ENCODE measurements at places on chromosomes 13 and 19.

DNA sequence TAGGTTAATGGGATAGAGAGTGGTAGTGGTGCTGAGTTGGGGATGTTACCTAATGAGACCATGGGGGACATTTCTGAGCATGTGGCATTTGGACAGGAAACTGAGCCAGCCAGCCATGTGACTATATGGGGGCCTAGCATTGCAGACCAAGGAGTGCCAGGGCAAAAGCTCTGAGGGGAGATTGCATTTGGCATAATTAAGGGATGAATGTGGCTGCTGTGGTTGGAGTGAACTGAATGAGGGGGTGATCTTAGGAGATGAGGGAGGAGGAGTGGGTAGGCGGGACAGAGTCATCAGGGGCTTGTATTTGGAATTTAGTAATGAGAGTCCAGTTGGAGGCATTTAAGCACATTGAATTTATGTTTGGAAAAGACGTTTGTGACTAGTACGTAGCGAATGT, 6.6 kb downstream of the PCCA start:
- DNase-seq = no peak

- DNase-seq = no peak
These were observed 76.8 kb upstream of the PCDH8 start for GRCh38 chr13:52925251-52925650.

DNA sequence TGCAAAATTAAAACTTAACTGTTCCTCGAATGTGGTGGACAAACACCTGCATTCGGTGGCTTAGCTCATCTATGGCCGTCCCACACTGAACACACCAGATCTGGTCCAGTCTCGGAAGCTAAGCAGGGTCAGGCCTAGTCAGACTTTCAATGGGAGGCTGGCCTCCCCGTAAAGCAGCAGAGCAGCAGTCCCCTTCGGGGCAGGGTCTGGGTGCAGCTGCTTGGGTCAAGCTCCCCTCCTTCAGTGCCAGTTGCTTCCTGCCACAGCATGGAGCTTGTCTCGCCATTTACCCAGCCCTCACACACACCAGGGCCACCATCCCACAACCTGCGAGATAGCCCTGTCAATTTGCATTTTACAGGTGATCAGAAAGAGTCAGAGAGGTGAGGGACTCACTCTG, 93.2 kb downstream of the TUBA3C start:
- no peak for DNase-seq

DNA sequence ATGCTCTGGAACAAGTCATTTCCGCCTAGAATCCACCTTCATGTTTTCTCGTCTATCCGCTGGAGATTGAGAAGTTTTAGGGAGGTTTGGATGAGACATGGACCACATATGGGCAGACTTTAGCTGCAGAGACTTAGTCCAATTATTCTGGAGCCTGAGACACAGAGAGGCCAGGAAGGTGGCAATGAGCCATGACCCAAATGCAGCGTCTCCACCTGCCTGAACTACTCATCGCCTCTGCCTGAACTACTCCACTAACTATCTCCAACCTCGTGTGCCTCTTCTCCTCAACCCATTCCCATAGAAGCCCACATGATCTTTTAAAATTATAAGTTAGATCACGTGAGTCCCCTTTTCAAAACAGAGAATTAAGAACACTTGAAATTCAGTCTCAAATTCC, 5.6 kb downstream of the PLEKHA4 start:
- no peak for DNase-seq

DNA sequence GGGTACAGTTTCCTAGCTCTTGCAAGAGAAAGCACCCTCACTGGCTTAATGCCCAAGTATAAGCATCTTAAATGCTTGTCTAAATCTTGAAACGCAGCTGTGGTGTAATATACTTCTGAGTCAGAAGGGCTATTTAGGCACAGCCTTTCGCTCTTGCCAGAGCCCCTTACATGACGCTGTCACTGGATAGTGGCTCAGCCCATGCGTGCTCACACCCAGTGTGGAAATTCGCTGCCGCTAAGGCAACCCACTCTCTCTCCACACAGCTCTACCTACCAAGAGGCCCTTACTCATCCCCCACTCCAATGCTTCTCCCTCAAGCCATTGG, 24.0 kb downstream of the UQCRFS1 start:
- DNase-seq = no peak

DNA sequence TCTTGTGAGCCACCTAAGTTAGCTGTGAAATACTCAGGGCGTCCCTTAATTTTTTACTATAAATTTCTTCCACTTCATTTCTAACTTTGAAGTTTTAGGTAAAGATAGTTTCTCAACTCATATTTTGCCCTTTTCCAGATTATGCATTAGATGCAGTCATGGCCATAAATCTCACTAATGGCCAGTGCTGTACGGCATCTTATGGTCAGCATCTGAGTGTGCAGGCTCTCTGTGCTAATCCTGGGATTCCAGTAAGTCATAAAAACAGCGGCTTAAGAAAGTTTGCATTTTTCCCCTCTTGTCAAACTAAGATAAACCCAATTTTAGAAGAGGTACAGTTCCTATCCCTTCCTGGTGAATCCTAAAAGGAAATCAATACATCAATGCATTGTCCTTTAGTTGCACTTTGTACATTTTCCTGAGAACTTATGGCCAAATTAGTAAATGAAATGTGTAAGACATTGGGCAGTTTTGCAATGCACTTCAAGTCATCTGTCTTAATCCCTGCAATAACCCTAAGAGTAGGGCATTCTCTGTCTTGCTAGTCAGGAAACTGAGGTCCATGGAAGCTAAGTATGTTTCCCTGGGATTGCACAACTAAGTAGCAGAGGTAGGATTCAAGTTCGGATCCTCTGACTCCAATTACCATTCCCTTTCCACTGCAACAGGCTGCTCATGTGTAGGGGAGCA, 146.2 kb downstream of the DCT start:
- no peak for DNase-seq

- DNase-seq = no peak
These were observed 22.7 kb downstream of the ELL start for GRCh38 chr19:18499055-18499775.

- no peak for DNase-seq
These were observed 1838.2 kb upstream of the PRR20A start for GRCh38 chr13:55302568-55302967.

GRCh38 chr19:41218615-41219507, at the start of gene AXL:
Gene AXL, plus strand, starts transcription at chr19:41219223. Its CDS starts 170 bp downstream, at chr19:41219393.
- DNase-seq = no peak

DNA sequence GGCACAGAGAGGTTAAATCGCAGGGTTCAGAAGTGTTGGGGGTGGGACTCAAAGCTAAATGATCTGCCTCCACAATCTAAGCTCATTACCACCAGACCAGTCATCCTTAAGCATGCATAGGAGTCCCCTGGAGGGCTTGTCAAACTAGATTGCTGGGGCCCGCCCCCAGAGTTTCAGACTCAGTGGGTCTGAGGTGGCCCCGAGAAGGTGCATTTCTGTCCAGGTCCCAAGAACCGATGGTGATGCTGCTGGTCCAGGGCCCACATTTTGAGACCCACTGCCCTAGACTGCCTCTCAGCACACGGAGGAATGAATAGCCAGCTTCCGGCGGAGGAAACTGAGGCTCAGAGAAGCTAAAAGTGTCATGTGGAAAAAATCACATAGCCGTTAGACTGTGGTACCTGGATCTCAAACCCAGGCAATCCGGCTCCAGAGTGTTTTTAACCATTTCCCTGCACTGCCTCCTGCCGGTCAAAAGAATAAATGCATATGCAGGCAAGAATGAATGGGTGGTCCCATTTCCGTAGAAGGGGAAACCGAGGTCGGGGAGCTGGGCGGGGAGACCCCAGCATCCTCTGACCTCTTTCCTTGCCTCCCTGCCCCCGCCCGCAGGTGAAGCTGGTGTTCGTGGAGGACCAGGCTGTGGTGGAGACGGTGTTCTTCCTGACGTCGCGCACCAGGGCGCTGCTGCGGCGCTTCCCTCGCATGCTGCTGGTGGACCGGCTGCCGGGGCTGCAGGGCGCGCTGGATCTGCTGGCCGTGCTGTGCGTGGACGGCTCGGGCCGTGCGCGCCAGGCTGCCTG, 23.8 kb downstream of the ZSWIM9 start:
- no peak for DNase-seq

- DNase-seq = peak; percentile 77
These were observed 2.3 kb downstream of the SLC5A5 start for GRCh38 chr19:17873786-17874757.

GRCh38 chr13:89375839-89376238, 1704.7 kb downstream of the SLITRK5 start:
- no peak for DNase-seq

DNA sequence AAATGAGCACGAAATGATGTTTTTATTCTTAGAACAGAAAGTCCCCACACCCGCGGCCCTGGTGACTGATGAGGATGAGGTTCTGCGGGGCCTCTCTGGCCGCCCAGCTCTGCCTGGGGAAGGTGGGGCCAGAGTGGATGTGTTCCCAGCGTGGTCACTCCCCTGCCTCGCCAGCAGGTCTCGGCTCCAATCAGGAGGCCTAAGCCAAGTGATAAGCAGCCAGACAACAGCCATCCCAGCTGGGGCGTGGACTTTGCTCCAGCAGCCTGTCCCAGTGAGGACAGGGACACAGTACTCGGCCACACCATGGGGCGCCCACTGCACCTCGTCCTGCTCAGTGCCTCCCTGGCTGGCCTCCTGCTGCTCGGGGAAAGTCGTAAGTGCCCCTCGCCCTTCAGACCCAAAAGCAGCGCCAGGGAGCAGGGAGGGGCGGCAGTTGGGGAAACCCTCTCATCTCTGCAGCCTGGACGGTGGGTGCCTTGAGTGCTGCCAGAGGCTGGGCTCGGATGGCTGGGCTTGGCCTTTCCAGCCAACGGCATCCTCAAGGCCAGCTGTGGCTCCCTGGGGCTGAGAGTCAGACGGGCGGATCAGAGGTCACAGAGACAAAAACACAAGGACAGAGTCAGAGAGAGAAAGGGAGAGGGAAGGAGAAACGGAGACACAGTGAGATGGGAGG, at the start of gene F10:
TSS of gene F10 (plus strand) at position 250 of the 676 bp plus-strand sequence. CDS start at position 307, 57 bp downstream.
- no peak for DNase-seq

- no peak for DNase-seq
These were observed 17.2 kb downstream of the KCNC3 start for GRCh38 chr19:50311723-50312635.

All from stimulated activated CD4-positive, alpha-beta T cell treated with anti-CD3 and anti-CD28 coated beads, Interleukin-12 subunit alpha, Interleukin-12 subunit beta, amount 100 ng/mL, for 4 hours (primary cell).